ENCODE measurements at places on chromosomes 12 and 14.

DNA sequence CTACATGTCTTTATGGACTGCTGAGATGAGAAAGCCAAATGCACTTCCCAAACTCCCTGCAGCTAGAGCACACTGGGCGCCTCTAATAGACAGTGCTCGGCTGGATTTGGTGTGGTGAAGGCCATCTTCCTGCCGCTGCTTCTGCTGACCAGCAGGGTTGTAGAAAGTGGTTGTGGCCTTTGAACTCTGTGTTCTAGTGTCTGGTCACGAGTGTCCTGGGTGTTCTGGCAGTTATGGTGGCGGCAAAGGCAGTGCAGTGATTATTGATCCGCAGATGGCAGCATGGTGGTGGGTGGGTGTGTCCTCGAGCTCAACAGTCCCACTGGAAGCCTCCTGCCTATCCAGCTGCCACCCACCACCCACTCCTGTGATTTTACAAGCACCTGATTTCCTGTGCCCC, 43.4 kb downstream of the SMIM41 start:
- no peak for DNase-seq

- DNase-seq = peak; percentile 7
These were observed 691.6 kb downstream of the TMTC2 start for GRCh38 chr12:83378186-83378727.

GRCh38 chr12:108671110-108671509, 37.4 kb upstream of the SELPLG start:
- DNase-seq = no peak

DNA sequence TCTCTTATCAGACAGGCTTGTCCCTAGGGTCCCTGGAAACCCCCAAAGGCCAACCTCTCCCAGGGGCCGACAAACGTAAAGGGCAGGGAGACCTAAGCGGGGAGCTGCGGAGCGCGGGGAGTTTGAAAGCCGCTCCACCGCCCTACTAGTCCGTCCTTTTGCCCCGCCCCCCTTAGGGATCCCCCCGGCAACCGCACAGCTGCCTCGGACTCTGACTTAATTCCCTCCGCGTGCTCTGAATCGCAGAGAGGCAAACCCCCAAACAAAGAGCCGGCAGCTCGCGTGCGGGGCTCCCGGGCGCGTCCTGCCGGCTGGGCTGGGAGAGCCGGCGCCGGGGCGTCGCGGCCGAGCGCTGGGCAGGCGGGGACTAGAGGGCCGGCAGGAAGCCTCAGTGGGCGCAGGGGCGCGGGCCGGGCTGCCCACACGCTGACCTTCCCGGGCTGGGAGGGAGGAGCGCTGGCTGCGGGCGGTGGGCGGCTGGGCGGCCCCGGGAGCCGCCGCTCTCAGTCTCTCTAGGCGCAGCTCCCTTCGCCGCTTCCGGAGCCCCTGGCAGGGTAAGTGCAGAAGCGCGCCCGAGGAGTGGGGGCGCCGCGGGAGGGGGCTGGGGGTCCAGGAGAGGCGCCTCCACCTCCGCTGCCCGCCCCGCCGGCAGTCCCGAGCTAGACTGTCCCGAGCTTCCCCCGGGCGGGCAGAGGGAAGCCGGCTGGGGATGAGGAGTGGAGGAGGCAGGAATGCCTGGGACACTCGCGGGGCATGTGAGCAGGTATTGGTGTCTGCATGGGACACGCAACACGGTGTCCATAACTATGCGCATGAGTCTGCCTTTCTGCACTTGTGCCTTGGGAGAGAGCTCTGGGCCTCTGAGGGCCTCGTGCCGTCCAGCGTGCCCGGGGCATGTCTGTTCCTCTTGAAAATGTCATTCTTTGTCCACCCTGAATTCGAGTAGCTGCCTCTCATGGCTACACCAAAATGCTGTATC, at the start of gene TSPAN11:
TSPAN11 (plus strand) TSS at position 506 of the 979 bp plus-strand sequence. CDS start 27,244 bp downstream, outside the sequence.
- peak; percentile 84 for DNase-seq

DNA sequence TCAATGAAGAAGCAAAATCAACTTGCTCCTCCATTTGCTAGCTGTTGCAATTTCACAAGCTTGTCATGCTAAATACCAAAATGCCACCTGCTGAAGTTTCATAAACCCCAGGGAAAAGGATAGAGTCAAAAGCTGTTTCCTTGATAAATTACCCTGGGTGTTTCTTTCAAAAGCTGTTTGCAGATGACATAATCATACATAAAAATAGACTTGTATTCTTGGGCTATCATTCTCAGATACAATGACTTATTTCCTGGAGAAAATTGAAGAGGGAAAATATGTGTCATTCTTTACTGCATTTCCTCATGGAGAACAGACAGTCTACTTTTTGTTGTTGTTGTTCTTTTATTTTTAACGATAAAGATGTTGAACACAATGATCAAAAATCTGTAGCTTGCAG, 119.2 kb downstream of the GALC start:
- no peak for DNase-seq

- no peak for DNase-seq
These were observed 45.1 kb downstream of the TMX1 start for GRCh38 chr14:51285120-51285519.

- DNase-seq = no peak
These were observed 4.7 kb downstream of the ZDHHC17 start for GRCh38 chr12:76768576-76768975.

DNA sequence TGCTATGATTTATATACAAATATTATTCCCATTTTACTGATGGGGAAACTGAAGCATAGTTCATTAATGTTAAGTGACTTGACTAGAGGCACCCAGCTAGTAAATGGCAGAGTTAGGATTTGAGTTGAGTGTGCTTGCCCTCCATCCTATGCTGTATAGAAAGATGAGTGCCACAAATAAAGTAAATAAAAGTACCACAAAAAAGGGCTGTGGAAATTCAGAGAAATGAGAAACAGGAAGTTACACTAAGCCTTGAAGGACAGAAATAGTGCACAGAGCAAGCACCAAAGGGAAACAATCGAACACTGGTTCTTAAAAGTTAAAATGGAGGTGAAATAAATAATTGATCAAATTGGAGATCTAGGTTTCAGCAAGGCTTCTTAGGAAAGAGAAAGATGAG, 9.2 kb upstream of the ABCD2 start:
- no peak for DNase-seq

DNA sequence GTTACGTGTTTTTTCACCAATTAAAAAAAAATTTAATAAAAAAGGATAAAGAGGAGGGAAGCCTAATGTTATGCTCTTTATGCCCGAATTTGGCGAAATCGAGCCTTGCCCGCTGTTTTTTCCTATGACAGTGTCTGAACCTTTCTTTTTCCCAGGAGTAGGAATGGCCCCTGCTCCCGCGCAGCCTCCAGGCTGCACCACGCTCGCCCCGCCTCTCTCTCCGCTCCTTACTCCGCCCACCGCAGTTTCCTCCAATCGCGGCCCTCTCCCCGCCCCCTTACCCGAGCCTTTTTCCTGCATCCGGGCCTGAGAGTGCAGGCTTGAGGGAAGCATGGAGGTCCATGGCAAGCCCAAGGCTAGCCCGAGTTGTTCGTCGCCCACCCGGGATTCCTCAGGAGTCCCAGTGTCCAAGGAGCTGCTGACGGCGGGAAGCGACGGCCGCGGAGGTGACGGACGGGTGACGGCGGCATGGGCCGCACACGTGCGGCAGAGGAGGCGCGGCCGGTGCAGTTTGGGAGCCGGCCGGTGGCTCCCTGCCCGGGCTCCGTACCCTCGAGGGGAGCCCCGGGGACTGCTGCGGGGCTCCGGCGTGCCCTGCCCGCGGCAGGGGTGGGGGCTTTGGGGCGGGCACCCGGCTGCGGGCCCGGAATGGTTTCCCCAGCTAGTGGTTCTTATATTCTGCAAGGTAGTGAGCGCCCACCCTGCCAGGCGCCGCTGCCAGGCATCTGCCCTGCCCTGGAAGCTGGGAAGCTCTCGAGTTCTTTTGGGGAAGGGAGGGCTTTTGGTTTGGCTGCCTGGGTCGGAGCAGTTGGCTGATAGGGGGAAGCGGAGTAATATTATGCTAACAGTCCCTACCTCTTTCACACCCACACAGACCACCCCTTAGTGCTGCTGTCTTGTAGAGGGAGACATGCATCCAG, at the start of gene NOPCHAP1:
NOPCHAP1 (plus strand) TSS at position 295 of the 920 bp plus-strand sequence; CDS start at position 332, 37 bp downstream.
- DNase-seq = peak; percentile 95

Data from astrocyte of the hippocampus (primary cell).